Stimulated activated CD8-positive, alpha-beta memory T cell treated with anti-CD3 and anti-CD28 coated beads, Interleukin-2, amount 100 ng/mL, for 1 hour (primary cell): ENCODE measurements at places on chromosomes 2 and 18.

DNA sequence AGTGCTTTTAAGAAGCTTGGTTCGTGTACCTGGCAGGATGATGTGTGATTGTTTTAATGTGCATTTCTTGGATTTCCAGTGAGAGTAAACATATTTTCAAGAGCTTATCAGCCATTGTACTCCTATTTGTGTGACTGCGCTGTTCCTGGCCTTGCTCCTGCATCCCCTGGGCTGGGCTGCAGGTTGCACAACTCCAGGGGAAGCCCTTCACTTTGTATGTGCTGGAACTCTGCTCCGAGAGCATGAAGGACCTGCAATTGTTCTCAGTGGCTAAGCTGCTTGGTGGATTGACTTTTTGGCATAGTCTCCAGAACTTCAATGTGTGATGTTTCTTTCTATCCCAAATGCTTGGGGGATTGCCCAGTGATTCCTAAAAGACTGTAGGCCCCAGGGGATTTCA, 18.8 kb downstream of the ATP6V1C2 start:
- no peak for DNase-seq

GRCh38 chr18:36688020-36688965, 140.5 kb downstream of the TPGS2 start:
- DNase-seq, result peak; percentile 9

GRCh38 chr2:23537991-23538390, 153.0 kb downstream of the KLHL29 start:
- no peak for DNase-seq

- no peak for DNase-seq
Observed at GRCh38 chr2:201357221-201357620, at the start of gene FLACC1. Gene FLACC1, minus strand, starts transcription at chr2:201357345. Its CDS starts 5,941 bp downstream, at chr2:201351404.

GRCh38 chr2:111705711-111706336, 178.2 kb downstream of the ANAPC1 start:
- DNase-seq, result no peak

DNA sequence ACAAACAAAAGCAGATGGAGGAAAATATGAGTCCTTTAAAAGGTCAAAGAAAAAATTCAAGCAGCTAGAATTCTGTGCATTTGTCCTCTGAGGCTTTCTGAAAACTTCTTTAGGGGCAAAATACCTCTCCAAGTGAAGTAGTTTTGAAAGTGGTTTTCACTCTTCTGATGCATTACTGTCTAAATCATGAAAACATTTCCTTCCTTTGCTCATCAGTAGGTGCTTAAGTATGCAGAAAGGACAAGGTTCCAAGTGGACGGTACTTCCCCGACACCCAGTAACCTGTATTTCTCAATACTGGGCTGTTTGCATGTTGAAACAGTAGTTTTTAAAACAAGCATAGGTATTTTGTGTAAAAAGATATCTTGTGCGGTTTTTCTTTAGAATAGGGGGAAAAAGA, 189.1 kb upstream of the ERBB4 start:
- no peak for DNase-seq

DNA sequence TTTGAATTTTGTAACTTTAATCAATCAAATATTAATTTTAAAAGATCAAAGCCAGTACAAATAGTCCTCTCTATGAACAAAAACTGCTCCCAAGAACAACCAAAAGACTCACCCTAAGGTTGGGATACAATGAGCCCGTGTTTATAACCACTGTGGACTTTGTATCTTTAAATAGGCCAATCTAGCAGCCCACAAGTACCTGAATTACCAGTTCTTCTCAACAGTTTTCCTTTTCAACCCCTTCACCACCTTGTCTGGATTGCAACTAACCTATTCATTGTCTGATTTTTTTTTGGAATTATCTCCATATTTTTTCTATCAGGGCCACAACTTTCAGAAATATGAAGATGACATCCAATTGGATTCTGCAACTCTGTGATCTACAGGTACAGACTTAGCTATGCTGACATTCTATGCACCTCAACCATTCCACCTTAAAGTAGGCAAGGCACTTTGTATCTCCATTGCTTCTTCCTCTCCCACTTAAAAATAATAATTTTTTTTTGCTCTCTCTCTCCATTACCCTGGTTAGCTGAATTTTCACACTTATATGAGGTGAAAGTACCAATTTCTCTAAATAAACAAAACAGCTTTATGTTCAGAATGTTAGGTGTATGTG, 81.9 kb upstream of the MAPRE2 start:
- DNase-seq, result no peak

- no peak for DNase-seq
Observed at GRCh38 chr2:108417254-108417653, 31.8 kb upstream of the GCC2 start.
